ENCODE measurements at places on chromosomes 4 and X.
A peak's percentile ranks its signal among the peaks of the same experiment; 100 is the strongest.

- DNase-seq = peak; percentile 13
Observed at GRCh38 chr4:136909626-136910025, 622.7 kb downstream of the PCDH18 start.

- no peak for DNase-seq
Observed at GRCh38 chr4:110902500-110902899, 279.6 kb upstream of the PITX2 start.

GRCh38 chrX:2316534-2316933, 184.2 kb downstream of the DHRSX start:
- no peak for DNase-seq

- no peak for DNase-seq
Observed at GRCh38 chr4:90495936-90496335, 368.7 kb downstream of the CCSER1 start.

DNA sequence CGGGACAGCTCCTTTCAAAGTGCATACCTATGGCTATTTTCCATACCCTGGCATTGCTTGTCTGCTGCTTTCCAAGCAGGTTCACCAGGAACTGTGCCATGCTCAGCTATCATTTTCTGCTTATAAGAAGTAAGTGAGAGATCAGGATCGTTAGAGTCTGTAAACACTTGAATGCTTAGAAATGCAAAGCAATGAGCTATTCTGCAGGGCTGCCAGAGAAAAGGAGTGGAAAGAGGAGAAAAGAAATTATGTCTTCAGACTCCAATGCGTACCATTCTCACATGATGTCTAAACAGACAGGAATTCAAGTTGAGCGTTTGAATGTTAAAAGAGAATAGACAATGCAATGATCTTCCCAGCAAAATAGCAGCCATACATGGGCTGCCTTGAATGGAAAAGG, 245.5 kb upstream of the SLC7A11 start:
- DNase-seq = peak; percentile 48

DNA sequence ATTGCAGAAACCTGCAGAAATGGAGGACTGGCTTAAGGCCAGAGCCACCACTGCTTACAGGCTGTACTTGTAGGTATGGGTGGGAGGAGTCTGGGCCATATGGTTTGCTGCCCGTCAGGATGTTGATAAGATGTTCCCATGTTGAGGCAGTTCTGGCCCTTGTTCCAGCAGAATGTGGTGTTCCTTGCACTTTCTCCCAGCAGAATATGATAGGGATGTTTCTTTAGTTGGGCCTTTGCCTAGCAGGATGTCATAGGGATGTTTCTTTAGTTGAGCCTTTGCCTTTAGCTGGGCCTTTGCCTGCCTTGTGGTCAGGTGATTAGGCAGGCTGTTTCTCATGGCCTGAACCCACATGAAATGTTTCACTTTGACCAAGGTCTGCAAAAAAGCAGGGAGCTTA, 139.1 kb upstream of the PAQR3 start:
- no peak for DNase-seq

GRCh38 chr4:185685804-185686203, 126.2 kb downstream of the SORBS2 start:
- no peak for DNase-seq

DNA sequence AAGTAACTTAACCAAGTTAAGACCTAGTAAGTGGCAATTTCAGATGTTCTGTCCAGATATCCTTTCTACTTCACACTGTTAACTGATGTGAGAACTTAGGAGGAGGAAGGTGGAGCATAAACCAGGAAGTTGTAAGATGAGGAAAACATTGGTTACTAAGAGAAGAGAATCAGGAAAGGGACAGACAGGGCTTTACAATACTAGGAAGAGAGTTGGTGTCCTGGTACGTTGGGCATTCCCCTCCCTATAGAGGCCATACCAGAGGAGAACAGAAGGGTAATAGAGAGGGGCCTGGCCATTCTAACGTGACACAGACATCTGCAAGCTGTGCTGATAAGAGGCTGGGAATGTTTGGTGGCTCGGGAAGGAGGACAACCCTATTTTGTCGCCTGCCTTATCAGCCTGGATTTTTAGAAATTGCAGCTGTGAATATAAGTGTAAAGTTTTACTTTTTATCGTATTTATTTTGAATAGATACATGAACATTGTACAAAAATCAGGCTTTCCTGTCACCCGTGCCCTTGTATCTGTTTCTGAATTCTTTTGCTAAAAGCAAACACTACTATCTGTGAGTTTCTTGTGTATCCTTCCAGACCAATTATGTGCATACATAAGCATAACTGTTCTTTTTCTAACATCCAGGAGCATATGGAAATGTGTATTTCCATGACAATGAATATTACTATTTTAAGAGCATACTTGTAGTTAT, 53.5 kb upstream of the HPRT1 start:
- DNase-seq = no peak
